ENCODE measurements at places on chromosomes 4 and X.

GRCh38 chrX:35696760-35697234 is 101.3 kb upstream of the MAGEB16 start:
- DNase-seq, result no peak

GRCh38 chr4:150501983-150502382 is 80.0 kb upstream of the MAB21L2 start:
- no peak for DNase-seq

DNA sequence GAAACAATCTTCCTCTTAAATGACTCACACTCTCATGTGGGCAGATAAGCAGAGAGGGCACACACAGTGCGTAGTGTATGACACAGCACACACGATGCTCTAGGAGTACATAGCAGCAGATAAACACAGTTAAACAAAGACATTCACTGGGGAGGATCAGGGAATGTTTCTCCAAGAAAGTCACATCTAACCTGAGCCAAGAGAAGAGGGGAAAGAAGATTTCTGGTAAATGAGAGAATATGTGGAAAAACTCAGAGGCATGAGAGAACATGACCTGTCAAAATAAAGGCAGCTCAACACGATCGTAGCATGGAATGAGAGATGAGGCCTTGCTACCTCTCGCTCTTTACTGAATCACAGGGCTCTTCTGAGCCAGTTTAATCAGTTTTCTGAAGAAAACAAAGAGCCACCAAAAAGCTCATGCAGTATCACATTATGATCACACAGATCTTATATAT is 251.0 kb downstream of the ANK2 start:
- peak; percentile 46 for DNase-seq

DNA sequence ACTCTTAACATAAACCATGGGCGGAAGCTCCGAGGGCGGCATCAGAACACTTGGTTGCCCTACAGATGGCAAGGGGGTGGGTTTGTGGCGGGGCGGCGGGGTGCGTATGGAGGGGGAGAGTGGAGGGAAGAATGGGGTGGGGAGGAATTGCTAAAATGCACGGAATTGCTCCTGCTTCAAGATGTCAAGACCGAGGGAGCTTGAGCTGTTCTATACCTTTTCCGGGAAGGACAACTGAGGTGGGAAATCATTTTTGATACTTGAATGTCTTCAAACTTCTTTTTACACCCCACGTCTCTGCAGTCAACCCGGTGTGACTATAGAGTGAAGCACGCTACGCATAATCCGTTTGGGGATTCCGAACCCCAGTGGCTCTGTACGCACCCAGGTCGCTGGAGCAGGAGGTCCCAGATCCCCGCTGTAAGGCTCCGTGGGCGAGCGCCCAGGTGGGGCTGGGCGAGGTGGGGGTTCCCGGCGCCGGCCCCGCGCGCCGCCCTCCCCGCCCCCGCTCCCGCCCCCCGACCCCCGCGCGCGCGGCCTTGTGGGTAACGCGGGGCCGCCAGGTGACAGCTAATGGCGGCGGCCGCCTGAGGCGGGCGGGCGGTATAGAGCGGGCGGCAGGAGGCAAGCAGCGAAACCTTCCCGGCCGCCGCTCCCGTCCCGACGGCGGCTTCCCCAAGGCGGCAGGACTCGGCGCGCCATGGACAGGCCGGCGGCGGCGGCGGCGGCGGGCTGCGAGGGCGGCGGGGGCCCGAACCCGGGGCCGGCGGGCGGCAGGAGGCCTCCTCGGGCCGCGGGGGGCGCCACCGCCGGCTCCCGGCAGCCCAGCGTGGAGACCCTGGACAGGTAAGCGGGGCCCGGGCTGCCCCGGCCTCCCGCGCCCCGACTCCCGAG is at the start of gene MTMR1:
Gene MTMR1 (plus strand): TSS at position 566 of the 894 bp plus-strand sequence. CDS start 135 bp downstream, at position 701.
- peak; percentile 5 for DNase-seq

DNA sequence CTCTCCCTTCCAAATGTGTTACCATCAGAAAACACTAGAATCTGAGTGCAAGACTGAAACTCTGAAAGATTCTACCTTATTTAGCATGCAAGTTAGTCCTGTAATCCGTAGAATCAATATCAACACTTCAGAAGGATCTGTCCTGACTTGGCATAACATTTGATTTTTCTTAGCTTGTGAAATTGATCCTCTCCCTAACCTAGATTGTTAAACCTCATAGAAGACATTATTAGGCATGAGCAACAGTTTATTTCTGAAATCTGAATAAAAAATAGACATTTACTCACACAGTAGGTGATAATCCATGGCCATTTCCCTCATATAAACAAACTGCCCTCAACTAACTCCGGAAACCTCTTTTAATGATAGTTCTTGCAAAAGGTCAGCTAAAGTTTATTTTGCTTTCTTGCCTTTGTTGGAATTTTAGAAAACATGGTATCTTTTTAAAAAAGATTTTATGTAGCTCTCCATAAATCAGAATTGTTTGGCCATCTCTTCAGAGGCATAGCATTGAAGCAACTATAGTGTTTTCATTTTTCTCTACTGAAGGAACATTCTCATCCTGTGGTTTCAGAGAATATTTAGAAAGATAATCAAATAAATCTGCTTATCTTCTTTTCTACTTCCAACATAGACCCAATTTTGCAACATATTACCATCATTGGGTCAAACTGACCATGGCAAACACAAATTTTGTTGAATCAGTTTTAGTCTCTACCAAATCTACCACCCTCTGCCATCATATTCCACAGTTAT is 38.5 kb upstream of the PDLIM5 start:
- DNase-seq, result no peak

DNA sequence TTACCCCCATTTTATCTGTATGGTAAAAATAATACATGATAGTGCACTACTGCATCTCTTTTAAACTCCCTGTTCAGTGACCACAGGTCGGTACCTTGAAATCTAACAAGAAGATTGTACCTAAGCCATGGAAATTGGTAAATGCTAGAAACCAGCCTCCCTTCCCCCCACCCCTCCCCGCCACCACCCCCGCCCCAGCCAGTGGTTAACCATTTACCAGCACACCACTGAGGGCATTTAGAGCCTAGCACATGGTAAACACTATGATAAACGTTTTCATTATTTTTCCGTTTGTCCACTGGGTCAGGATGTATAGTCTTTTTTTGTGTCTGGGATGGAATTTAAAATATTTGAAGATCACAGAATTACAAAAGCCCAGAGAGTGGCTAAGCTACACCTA is 703 bp upstream of the FTSJ1 start:
- no peak for DNase-seq

GRCh38 chr4:139647184-139647583 is 18.4 kb upstream of the MGST2 start:
- DNase-seq, result no peak

- no peak for DNase-seq
Measured at GRCh38 chrX:115639334-115639880, 78.4 kb downstream of the PLS3 start.

- no peak for DNase-seq
Measured at GRCh38 chr4:139919004-139919403, 235.0 kb downstream of the MAML3 start.

GRCh38 chr4:184007891-184008290 is 102.8 kb downstream of the STOX2 start:
- no peak for DNase-seq

DNA sequence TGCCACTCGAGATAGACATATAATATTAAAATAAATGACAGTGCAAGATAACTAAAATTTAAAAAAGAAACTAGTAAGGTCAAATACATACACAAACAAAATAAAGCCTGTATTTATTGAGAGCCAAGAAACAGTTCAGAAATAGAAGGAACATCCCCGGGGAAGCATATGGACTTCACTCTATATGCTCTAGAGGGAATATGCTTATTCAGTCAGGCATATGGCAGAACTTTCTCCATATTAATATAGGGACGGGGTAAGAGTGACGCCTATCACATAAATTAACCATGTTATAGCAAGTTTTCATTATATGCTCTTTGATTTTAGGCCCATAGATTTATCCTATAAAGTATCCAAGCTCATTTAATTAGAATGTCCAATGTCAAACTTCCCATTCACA is 56.7 kb upstream of the EFHC2 start:
- DNase-seq, result no peak

- DNase-seq, result no peak
Measured at GRCh38 chrX:149916745-149917392, 12.5 kb upstream of the HSFX4 start.

DNA sequence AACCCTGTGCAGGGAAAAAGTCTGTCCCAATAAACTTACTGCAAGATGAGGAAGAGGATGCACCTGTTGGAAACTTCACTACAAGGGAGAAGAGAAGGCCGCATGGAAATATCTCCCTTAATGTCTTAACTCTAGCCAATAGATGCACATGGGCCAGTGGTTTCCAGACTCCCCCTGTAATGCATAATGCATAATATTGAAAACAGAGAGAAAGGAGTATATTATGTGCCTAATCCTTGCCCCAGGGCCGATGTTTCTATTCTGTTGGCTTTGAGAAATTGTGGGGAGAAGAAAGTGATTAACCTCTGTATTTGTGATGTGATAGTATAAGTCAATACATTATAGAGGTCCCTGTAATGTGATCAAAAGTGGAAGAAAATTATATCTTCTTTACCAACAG is 37.2 kb downstream of the INTS12 start:
- DNase-seq, result no peak

DNA sequence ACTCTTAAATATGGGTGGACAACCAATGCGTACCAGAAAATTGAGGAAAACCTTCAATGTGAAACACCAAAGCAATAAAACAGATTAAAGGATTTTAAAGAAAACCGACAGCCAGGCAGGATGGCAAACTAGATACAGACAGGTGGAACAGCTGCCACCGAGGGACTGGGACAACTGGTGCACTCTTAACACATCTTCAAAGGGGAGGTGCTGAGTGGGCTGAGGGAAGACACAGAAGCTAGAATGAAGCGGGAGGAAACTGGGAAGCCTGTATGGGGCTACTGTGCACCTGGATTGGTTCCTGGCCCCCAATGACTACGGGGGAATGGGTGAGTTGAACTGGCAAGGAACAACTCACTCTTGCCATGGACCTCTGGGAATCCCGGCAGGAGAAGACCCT is 20.7 kb downstream of the ZNF280C start:
- no peak for DNase-seq

- no peak for DNase-seq
Measured at GRCh38 chr4:139329665-139330200, 27.5 kb upstream of the NDUFC1 start.

GRCh38 chr4:39146211-39146610 is 36.1 kb upstream of the WDR19 start:
- no peak for DNase-seq

DNA sequence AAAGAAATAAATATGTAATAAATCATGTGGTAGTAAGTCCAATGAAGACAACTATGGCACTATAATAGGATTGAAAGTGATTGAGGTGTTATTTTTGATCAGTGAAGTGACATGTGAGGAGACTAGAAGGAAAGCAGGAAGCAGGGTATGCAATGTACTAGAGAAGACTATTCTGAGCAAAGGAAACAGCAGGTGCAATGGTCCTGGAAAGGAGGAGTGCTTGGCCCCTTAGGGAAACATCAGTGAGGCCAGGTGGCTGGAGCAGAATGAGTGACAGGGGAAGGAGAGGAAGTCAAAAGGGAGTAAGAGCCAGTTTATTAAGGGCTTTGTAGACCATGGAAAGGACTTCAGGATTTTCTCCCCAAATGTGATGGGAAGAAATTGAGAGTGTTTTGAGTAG is 207.6 kb upstream of the HCCS start:
- no peak for DNase-seq

GRCh38 chr4:55500072-55500471 is 46.6 kb downstream of the CLOCK start:
- DNase-seq, result no peak

DNA sequence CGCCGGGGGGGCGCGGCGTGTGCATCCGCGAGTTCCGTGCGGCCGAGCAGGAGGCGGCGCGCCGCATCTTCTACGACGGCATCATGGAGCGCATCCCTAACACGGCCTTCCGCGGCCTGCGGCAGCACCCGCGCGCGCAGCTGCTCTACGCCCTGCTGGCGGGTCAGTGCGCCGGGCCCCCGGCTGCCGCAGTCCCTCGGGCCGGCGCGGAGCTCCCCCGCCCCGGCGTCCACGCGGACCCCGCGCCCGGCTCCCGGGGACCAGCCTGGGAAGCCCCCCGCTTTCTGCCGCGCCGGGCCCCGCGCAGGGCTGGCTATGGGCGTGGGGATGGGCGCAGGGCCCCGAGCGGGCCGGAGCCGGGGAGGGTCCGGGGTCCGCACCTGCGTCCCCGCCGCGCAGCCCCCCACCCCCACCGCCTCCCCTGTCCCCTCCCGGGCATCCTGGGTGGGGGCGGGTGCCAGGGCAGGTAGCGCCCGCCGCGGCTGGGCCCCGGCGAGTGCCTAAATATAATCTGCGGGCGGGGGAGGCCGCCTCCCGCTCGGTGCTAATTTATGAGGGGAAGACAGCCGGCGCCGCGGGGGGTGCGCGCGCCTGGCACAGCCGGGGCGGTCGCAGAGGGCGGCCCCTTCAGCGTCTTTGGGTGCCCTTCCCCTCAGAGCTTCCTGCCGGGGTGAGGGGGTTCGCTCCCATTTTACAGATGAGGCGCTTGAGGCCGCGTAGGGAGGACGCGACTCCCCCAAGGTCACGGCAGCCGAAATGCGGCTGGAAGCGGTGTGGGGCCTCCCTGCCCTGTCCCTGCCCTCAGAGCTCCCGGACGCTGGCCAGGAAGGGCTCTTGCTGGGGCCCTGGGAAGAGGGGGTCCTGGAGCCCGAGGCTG is 837 bp downstream of the NAT8L start:
- DNase-seq, result no peak

GRCh38 chr4:126227428-126227827 is 912.7 kb downstream of the FAT4 start:
- no peak for DNase-seq

- DNase-seq, result no peak
Measured at GRCh38 chrX:20664774-20665173, 398.1 kb upstream of the RPS6KA3 start.

GRCh38 chrX:8520178-8520577 is 55.5 kb downstream of the VCX3B start:
- DNase-seq, result no peak

DNA sequence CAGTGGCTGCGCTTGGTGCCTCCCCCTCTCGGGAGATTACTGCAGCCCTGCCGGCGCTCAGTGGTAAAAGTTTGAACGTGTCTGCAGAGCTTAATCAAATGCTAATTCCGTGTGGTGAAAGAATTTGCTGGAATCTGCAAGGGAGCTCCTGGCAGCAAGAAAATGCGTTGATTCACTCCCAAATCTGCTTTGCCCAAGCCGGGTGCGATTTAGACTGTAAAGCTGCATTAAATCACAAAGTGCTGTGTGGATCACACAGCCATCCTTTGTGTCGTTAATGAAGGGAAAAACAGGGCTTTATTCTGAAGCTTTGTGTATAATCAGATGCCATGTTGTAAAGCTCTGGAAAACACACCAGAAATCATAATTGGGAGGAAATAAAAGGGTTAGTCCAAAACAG is 444.1 kb downstream of the BCOR start:
- no peak for DNase-seq

GRCh38 chr4:78799551-78800495 is 23.7 kb downstream of the BMP2K start:
- DNase-seq, result no peak

GRCh38 chrX:1453951-1454785 is 1.5 kb upstream of the ASMTL start:
- DNase-seq, result peak; percentile 86

All from Caki2 (cell line).